Activated T-helper 1 cell treated with anti-CD3 and anti-CD28 coated beads, Interleukin-12 subunit alpha, Interleukin-12 subunit beta, Interleukin-2, Interleukin-4 antibody, amounts not matched to agents 30 ng/mL and 10 ng/mL and 1 ng/mL, durations not matched to agents 14 hours and 24 hours and 36 hours (primary cell): ENCODE measurements at places on chromosomes 4 and X.

- no peak overlapping the region for H3K27ac ChIP-seq
- peaks cover 1% of the 10 kb centered on the region for H3K36me3 ChIP-seq
- no peak overlapping the region for H3K4me3 ChIP-seq
- H3K4me1 ChIP-seq: no peaks in the 10 kb centered on the region
- H3K27me3 ChIP-seq: no peaks in the 10 kb centered on the region
Measured at GRCh38 chrX:69238114-69238886, 73.0 kb upstream of the PJA1 start.

DNA sequence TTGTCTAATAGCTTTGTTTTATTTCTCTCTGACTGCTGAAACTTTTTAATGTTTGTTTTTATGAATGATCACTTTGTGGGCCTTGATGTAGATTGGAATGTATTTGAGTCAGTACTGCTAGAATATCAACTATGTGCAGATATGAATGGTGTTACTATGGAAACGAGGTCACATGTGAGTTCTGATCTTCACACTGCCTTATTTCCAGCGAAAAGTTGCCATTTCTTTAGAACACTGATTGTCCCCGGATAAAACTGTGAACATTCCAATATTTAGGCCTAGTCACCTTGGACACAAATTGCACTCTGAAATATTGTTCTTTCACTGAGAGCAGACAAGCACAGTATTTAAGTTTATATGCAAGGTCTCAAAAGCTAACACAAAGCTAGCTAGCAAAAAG, 27.2 kb upstream of the MAGED1 start:
- peaks cover 8% of the 10 kb centered on the region for H3K36me3 ChIP-seq
- H3K4me3 ChIP-seq: no peak overlapping the region
- H3K4me1 ChIP-seq: peaks cover 6% of the 10 kb centered on the region
- no peaks in the 10 kb centered on the region for H3K27me3 ChIP-seq
- no peak overlapping the region for H3K27ac ChIP-seq

DNA sequence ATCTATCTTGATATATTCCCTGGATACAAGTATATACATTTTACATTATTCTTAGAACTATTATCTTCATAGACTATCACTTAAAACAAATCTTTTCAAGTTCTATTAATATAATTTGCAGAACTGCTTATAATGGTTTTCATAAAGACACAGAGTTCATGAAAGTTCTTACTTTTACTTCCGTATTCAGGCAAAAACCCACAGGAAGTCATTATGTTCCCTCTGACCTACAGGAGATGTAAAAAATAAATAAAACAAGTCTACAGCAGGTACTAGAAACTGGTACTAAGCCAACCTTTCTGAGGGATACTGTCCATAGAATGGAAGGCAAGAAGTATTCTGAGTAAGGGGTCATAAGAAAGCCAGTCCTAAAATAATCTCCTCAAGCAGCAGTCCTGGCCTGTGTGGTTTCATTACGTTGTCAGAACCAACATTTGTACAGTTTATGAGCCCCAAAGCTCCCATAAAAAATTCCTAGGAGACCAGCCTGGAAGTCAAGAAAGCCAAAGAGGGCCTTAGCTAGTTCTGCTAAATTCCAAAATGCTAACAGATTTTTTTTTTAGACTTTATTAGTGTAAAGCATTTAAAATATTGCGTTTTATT, 68.6 kb downstream of the CAMK2D start:
- no peaks in the 10 kb centered on the region for H3K27me3 ChIP-seq
- peaks cover 28% of the 10 kb centered on the region for H3K4me1 ChIP-seq
- DNase-seq: no peak
- H3K36me3 ChIP-seq: peaks cover 19% of the 10 kb centered on the region
- no peak overlapping the region for H3K27ac ChIP-seq
- no peak overlapping the region for H3K4me3 ChIP-seq

DNA sequence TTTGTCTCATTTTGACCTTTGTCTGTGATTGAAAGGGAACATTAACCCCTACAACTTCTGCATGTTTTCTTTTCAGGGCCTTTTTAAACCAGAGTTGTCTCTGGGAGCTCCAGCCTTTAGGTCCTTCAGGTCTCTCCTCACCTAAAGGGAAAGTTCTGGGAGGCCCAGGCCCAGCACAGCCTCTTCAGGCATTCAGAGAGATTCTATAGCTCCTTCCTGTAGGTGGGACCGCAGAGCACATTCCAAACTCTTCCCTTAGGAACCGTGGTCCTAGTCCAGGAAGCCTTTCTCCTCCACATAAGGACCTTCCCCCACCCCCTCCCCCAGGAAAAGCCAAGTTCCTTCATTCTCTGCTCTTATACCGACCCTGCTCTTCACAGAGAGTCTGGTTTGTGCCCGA, 14.9 kb downstream of the NKX6-1 start:
- peaks cover 5% of the 10 kb centered on the region for H3K4me1 ChIP-seq
- peaks cover 68% of the 10 kb centered on the region for H3K27me3 ChIP-seq
- H3K36me3 ChIP-seq: peaks cover 2% of the 10 kb centered on the region
- H3K4me3 ChIP-seq: no peak overlapping the region
- no peak for DNase-seq

DNA sequence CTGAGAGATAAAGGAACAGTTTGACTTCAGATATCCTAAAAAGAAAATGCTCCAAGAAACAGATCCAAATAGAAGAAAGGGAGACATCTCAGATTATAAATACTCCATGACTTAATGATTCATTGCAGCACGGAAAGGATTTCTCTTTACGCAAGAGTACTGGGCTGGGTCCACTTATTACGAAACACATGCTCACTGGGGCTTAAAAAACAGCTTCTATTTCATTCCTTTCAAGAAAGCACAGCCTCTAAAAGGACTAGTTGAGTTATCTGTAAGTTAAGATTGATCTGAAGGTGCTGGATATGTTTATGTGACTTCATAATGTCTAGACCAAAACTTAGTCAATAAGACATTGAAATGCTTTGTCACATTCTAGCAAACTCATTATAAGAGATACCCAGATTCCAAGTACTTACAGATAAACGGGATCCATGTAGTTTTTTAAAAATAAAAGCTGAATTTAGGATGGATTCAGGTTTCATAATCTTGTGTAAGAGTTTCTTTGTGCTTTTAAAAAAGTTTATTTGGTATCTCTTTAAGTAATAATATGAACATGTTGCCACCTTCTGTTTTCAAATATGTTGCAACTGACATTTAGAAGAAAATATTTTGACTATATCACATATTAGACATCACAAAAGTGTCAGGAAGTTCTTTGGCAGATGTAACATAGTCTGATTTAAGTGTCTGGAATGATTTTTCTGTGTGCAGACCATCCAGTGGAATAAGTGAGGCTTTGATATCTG, 109.5 kb upstream of the MYOZ2 start:
- no peaks in the 10 kb centered on the region for H3K36me3 ChIP-seq
- no peak overlapping the region for H3K27ac ChIP-seq
- no peak for DNase-seq
- H3K4me1 ChIP-seq: no peaks in the 10 kb centered on the region
- H3K4me3 ChIP-seq: no peak overlapping the region
